Activated CD4-positive, CD25-positive, alpha-beta regulatory T cell (primary cell): ENCODE measurements at places on chromosomes 7 and 10.

- no peak for DNase-seq
Measured at GRCh38 chr10:120657371-120657770, 193.8 kb upstream of the WDR11 start.

DNA sequence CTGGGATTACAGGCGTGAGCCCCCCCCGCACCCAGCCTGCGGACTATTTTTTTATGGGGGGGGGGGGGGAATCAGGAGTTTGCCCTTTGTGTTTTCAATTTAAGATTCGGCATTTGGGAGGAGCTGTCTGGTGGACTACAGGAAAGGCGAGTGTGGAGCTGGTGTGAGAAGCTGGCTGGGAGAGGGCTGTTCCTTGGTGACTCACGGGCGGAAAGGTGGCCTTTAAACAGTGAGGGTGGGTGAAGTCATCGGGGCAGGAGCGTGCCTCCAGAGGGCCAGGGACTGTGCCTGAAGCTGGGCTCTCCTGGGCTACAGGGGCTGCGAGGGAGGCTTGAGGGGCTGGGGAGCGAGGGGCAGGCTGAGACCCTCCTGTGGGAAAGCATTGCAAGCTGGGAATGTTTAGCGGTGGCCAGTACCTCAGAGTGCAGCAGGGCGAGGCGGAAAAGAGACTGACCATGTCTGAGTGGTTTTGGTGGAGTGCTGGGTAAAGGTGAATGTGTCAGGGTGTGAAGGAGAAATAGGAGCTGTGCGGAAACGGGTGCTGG lies 39.7 kb upstream of the ZNF32 start:
- no peak for DNase-seq

DNA sequence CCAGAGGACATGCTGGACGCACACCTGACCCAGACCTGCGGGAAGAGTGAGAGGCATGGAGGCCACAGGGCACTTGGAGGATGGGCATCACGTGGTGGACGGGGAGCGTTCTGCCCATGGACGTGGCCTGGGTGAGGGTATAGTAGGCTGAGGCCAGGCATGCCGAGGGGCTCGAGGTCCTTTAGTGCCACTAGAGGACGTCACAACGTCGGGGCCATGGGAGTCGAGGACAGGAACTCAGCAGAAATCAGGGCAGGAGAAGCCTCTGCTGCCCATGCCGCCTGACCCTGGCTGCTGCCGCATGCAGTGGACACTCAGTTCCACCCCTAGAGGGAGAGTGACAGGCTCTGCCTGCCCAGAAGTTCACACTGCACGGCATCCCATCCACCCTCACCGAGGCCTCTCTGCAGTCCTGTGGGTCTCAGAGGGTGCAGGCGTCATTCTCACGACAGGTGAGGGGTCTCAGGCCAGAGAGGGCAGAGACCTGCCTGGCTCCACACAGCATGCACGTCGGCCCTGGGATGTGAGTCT lies 198.7 kb downstream of the ADARB2 start:
- no peak for DNase-seq

DNA sequence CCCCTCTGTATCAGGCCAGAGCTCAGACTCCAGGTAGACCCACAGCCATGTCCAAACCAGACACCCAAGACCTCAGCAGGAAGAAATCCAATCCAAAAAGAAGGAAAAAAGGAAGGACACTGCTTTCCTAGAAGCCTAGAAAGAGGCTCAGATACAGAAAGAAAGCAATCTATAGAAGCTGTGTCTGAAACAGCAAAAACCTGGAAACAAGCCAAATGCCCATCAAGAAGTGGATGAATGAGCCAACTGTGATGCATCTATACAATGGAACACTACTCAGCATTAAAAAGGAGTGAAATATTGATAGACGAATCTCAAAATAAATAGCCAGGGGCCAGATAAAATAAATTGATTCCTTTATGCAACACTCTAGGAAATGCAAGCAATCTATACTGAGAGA lies 31.6 kb downstream of the GRB10 start:
- no peak for DNase-seq

DNA sequence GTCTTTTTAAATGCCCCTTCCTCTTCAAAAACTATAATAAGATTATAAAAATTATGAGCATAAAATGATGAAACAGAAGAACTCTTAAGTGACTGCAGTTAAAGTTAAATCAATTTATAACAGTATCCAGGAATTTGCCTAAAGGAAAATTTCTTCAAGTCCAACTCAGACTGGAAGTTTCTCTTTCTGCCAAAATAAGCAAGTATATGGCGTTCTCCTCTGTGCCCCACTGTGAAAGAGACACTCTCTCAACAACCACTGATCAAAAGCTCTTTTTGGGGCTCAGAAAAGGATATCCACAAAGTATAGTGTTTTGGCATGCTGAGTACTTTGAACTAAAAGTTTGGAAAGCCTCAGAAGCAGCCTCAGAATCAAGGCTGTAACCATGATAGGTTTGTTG lies 139.9 kb downstream of the SKIDA1 start:
- DNase-seq, result no peak

- no peak for DNase-seq
Measured at GRCh38 chr7:7228967-7229366, 46.6 kb downstream of the C1GALT1 start.

GRCh38 chr7:1781369-1781768 lies 111.3 kb downstream of the ELFN1 start:
- no peak for DNase-seq

- DNase-seq, result no peak
Measured at GRCh38 chr7:43753271-43753810, 5.1 kb upstream of the BLVRA start.

GRCh38 chr10:665579-666091 lies 23.8 kb downstream of the DIP2C start:
- DNase-seq, result no peak

DNA sequence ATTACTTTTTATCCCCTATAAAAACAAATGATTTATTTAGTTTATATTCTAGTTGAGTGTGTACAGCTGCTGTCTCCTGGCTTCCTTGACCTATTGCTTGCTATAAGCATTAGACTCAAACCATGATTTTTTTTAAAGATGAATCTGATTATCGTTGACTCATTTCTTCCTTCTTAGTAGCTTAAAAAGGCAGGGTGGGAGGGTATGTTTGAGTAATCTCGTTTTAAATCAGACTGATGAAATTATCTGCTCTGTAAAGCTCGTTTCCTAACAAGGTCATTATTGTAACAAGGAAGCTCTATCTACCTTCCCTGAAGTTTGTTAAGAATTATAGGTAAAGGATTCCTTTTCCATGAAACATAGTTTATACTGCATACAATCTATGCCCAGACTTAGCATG lies 276.3 kb upstream of the KCND2 start:
- no peak for DNase-seq

- no peak for DNase-seq
Measured at GRCh38 chr7:157228864-157229422, 90.2 kb downstream of the UBE3C start.

GRCh38 chr7:37220664-37221063 lies 228.0 kb downstream of the ELMO1 start:
- DNase-seq, result no peak

DNA sequence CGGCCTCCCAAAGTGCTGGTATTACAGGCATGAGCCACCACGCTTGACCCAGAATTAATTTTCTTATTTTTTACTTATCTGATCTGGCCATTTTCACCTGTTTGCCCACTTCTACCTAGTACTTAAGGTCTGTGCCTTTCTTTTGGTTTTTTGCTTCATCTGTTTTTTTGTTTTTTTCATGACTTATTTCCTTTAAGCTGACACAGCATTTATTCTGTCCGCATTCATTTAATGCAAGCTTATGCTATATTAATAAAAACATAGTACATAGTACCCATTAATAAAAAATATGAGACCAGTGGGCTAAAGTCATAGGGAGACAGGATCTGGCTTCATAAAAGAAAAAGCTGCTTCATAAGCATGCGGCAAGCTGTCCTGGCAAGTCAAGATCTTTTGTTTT lies 205.4 kb downstream of the ZEB1 start:
- no peak for DNase-seq

GRCh38 chr7:32916006-32916405 lies 24.4 kb upstream of the KBTBD2 start:
- no peak for DNase-seq

DNA sequence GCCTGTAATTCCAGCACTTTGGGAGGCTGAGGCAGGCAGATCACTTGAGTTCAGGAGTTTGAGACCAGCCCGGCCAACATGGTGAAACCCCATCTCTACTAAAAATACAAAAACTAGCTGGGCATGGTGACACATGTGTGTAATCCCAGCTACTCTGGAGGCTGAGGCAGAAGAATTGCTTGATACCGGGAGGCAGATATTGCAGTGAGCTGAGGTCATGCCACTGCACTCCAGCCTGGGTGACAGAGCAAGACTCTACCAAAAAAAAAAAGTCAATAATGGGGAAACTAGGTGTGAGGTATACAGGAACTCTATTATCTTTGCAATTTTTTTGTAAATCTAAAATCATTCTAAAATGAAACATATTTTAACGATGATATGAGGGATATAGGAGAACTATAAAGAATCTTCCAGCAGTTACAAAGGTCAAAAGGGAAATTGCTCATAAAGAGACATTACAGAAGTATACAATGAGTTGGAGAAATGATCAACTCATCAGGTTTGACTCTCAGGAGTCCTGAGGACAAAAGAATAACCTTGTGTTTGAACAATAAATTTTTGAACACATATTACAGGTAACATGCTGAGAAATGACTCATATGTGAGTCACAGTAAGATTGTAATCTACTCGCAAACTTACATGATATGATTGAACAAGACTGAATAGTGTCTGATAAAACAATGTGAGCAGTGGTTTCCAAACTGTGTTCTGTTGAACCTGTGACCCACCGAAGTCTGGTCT lies 272.6 kb downstream of the FGFR2 start:
- no peak for DNase-seq

DNA sequence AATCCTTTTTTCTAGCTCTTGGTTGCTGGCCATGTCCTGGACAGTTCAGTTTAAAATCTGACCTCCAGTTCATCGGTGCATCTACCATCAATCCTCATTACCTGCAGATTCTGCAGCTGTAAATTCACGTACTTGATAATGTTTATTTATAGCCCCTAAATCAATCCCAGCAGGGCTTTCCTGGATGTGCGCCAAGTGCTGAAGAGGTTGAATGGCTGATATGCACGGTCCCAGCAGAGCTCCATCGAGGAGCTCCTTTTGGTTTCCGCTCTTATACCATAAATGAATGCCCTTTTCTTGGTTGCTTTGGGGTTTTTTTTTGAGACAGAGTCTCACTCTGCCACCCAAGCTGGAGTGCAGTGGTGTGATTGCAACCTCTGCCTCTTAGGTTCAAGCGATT lies 91.2 kb upstream of the CCZ1B start:
- no peak for DNase-seq

DNA sequence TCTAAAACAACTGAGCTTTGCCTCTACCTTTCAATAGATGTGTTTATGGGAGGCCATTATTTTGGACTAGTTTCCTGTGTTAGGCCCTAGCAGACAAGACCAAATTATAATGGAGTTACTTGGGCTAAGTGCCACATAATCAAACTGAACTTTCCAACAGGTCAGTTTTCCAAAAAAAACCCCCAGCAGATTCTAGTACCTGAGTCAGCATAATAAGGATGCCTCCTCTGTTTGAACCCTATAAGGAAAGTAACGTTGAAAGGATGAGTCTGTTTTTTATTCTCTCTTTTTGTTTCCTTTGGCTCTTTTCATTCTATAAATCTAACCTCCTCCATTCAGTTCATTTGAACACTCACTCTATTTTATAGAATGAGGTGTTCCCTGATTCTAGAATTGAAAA lies 148.1 kb upstream of the FAM3C start:
- DNase-seq, result no peak

GRCh38 chr10:97123765-97124164 lies 62.0 kb downstream of the SLIT1 start:
- no peak for DNase-seq

DNA sequence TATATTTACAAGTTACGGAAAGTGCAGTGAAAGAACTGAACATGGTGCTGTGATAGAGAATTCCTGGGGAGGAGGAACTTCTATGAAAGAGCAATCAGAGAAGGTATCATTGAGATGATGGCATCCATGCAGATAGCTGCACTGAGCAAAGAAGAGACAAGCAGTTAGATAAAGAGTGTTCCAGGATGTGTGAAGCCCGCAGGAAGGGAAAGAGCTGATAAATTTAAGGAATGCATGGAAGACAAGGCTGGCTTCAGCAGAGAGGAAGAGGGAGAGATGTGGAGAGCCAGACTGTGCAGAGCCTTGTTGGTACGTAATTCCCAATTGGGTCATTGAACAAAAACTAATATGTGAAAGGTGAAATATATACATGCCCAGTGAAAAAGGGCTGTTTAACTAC lies 538.9 kb downstream of the INHBA start:
- no peak for DNase-seq

GRCh38 chr7:22551768-22552513 lies 52.0 kb upstream of the STEAP1B start:
- DNase-seq, result no peak

DNA sequence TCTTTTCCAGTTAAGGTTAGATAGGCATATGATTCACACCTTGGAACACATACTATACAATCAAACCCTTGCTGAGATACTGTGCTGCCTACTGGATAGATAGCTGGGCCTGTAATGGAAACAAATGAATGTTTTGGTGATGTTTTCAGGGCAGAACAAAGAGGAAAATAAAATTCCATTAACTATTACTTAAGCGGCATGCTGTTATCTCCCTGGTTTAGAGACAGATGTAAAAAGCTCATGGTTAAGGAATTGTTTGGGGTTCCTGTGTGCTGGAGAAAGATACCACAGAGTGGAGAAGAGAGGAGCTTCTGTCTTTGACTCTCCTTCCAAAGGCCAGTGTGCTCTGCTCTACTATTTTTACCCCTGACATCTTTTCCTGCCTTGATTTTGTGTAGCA lies 341.1 kb downstream of the PLXDC2 start:
- DNase-seq, result no peak

- DNase-seq, result no peak
Measured at GRCh38 chr10:79397575-79398303, 47.7 kb downstream of the ZCCHC24 start.

- no peak for DNase-seq
Measured at GRCh38 chr7:45647967-45648670, 74.0 kb downstream of the ADCY1 start.

GRCh38 chr7:6562106-6562505 lies 10.8 kb upstream of the GRID2IP start:
- DNase-seq, result no peak

DNA sequence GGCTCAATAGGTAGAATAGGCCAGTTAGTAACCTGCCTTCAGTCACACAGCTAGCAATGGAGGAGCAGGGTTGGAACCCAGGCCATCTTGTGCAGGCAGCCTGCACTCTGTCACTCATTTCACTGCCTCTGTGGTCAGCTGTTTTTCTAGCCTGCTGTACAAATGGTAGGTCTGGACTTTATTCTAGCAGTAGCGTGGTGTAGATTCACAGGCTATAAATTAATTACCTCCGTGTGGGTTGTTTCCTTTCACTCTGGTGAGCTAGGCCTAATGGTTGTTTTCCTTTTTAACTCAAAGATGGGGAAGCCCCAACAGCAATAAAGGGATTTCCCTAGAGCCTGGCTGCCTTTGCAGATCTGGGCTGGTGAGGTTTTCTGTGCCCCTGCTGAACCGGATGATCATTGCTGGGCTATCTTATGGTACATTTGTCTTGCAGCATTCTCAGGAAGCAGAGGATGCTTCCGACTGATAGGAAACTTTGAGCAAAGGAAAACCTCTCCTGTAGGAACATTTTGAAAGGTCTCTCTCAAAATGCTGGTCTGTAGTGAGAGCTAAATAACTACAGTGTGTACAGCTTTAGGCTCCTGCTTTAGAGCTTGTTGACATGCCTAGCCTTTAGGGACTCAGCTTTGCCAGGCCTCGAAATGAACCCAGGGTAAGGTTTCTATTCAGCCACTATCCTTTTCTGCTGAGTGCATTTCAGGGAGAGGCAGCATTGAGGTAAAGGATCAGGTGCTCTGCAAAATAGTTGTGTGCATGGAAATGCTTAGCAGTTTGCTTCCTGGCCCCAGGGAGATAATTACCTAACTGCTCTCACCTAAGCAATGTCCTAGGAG lies 157.4 kb downstream of the ST7 start:
- no peak for DNase-seq
